Globus pallidus (tissue), 1 donor: ENCODE measurements at places on chromosomes 2 and 18.

- no peak for DNase-seq
These were observed 16.6 kb upstream of the TTL start for GRCh38 chr2:112465382-112465781.

DNA sequence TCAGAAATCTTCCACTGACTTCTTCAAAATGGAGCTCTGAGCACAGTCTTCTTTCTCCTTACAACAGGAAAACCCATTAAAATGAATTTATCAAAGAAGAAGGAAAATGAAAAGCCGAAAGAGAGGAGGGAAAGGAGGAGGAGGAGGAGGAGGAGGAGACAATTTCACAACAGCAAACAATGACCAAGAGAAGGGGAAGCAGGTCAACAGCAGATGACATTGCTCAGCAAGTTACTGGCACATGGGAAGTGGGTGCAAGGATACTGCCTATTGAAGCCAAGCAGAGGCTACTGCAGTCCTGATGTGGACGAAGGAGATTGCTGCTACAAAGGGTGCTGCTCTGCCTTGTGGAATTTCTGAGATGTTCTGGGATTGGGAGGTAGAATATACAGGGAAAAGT, 268.2 kb upstream of the FBXO11 start:
- no peak for DNase-seq

DNA sequence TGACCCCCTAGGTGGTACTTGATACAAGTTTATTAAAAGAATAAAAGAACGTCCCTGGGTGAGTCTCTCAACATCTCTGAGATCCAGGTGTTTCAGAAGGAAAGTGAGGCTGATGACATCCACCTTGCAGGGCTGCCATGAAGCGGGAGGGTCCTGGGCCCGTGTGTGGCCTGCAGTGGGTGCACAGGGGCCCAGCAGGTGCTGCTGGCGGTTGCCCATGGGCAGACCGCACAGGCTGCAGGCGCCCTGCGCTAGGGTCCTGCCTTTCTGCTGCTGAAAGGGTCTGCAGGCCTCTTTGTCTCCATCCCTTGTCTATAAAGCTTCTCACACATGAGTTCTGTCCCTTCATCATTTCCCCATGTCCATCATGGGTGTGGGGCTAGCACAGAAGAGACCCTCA, 247.0 kb downstream of the TFCP2L1 start:
- DNase-seq, result no peak

DNA sequence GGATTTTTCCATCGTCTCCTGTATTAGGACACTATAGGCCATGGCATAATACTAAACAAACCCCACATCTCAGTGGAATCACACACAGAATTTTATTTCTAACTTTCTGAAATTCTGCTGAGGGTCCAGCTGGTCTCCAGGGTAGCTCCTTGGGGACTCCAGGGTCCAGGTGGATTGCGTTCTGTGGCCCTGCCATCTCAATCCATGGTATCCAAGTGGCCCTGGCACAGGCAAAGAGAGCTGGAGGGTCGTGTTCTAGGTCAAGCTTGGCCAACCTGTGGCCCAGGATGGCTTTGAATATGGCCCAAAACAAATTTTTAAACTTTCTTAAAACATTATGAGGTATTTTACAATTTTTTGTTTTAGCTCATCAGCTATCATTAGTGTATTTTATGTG, 134.6 kb downstream of the CTIF start:
- DNase-seq, result no peak
